Esophagus mucosa (tissue), 1 donor: ENCODE measurements at places on chromosomes 3 and 15. TPM values are rescaled to one million over a fixed set of nuclear protein-coding genes. Genes with fewer than 3 reads are reported as not detected.

DNA sequence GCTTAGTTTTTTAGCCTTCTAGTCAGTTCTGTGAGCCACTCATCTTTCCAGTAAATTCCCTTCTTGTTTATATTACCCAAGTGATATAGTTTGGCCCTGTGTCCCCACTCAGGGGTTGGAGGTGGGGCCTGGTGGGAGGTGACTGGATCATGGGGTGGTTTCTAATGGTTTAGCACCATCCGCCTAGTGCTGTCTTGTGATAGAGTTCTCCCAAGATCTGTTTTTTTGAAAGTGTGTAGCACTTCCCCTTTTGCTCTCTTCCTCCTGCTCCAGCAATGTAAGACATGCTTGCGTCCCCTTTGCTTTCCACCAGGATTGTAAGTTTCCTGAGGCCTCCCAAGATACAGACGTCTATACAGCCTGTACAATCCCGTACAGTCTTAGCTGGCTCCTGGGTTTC is 53.7 kb upstream of the INO80 start:
- no peak for ATAC-seq

DNA sequence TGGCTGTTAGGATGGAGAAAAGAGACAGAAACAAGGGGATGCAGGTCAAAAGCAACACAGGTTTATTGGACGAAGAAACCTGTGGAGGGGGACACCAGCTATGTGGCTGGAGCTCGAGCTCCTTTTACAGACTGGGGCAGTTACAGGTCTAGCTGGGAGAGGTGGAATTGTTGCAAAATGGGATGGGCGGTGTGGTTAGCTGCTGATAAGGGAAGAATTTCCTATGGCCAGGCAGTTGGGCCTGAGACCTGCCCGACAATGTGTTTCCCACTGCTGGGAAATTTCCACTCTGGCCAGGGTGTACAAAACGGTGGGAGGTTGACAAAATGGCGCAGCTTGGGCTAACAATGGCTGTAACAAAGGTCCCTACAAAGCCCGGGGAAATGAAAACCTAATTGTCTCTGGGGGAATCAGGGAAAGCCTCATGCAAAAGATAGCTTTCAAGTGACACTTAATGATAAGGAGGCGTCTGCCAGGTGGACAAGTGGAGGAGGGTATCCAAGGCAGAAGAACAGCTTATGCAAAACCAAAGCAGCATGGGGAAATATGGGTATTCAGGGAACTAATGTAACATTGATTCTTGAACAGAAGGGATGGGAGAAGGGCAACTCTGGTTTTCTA is 137.4 kb upstream of the SGO1 start:
- no peak for ATAC-seq

DNA sequence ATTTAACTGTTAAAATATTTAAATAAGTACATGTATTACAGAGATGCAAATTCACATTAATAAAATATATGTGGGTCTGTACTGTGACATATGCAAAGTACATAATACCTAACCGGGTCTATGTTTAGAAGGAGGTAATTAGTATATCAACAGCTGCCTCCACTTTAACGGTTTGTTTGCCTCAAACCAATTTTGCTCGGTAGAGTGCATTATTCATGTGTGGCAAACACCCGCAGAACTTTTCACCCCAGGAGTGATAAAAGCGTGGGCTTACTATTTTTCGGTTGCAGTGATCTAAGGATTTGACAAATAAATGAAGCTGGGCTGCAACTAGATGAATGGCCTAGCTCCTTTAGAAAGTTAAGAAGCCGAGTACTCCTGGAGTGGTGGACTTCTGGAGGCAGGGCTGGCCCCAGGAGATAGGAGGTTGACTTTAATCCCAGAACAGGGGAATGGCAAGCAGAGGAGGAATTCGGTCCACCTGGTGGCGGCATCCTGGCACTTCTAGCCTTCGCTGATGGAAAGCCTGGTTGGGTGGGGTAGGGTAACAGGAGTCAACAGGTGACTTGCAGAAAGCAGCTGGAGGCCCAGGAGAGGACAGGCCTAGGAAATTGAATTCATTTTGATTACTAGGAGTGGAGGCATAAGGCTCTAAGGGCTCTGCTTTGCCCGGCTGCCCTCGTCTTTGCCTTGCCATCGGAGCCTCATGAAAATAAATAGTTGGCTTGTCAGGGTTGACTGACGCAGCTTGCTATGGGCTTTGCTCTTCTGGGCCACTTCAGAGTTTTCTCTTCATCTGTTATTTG is 2.4 kb downstream of the SLCO3A1 start:
- peak; percentile 63 for ATAC-seq

- ATAC-seq, result no peak
These were observed 40.9 kb downstream of the SEMA3G start for GRCh38 chr3:52403955-52404354.

GRCh38 chr3:139309061-139309591 is 34.7 kb upstream of the MRPS22 start:
- ATAC-seq, result no peak

- ATAC-seq, result peak; percentile 90
These were observed 120.1 kb downstream of the ADAMTS17 start for GRCh38 chr15:100221471-100222348.

DNA sequence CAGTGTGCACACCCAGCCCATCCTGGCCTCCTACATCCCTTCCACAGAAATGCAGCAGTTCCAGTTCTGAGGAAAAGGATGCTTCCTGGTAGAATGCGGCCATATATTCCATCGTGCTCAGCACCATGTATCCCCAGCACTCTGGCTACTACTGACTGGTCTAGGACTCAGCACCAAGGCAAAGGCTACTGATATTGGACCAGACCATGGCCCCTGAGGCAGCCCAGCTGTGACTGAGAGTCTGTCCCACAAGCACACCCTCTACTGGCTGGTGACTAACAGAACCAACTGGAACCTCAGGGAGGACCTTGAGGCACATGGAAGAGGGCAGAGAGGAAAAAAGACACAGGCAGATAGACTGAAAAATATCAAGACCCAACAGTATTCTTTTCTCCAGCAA is 30.0 kb downstream of the TARS3 start:
- ATAC-seq, result peak; percentile 43

- ATAC-seq, result peak; percentile 2
These were observed 4.7 kb downstream of the BHLHE40 start for GRCh38 chr3:4983739-4984510.

DNA sequence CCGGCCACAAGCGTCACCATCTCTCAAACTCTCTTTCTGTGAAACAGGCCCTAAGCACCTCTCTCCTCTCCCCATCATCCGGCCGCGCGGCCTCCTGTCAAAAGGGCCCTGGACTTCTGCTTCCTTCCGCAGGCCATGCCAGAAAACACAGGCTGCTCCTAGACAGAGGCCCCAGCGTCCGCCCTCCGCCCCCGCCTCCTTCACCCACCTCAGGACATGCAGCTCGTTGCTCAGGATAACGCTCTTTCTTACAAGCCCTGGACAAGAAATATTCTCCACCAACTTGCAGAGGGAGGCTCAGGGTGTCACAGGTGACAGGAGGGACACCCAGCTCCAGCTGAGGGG is 212.0 kb downstream of the XXYLT1 start:
- no peak for ATAC-seq

- ATAC-seq, result no peak
These were observed 75.2 kb downstream of the DUT start for GRCh38 chr15:48406266-48406891.

DNA sequence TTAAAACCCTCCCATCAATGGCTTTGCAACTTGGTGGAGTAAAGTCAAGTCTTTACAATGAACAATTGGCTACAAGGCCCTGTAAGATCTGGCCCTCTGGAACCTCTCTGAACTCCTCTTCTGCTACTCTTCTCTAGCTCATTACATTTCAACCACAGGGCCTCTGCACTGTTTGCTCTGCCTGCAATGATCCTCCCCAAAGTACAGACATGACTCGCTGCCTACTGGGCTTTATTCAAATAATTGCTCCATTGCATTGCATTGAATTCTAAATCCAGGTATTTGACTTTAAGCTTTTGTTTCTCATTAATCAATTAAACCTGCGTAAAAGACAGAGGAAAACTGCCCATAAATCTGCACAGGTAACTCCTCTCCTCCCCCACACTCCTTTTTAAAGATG is 96.7 kb downstream of the CD47 start:
- peak; percentile 56 for ATAC-seq

DNA sequence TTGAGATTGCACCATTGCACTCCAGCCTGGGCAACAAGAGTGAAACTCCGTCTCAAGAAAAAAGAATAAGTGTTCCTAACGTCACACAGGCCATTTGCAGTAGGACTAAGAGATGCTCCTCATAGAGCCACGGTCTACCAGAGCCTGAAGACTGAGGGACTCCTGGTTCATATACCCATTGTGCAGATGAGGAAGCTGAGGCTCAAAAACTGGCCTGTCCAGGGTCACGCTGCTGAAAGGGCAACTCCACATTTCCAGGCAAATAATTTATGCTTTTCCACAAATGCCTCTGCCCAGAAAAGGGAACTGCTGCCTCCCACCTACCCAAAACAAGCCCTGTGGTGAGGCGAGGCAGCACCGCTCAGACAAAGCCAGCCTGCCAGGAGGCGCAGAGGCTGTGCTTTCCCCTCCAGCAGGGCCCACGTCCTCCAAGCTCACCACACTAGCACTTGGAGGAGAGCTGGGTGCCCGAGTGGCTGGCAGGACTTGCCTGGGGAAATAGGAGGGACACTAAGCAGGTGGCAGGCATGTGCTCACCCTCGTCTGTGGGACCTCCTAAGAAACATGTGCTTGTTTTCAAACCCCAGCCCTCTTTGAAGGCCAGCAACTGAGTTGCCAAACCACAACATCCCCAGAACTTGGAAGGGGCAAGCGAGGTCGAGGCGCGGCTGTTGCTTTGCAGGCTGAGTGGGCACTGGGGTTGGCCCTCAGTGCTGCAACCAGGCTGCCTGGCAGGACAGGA is 195.6 kb downstream of the XXYLT1 start:
- no peak for ATAC-seq

DNA sequence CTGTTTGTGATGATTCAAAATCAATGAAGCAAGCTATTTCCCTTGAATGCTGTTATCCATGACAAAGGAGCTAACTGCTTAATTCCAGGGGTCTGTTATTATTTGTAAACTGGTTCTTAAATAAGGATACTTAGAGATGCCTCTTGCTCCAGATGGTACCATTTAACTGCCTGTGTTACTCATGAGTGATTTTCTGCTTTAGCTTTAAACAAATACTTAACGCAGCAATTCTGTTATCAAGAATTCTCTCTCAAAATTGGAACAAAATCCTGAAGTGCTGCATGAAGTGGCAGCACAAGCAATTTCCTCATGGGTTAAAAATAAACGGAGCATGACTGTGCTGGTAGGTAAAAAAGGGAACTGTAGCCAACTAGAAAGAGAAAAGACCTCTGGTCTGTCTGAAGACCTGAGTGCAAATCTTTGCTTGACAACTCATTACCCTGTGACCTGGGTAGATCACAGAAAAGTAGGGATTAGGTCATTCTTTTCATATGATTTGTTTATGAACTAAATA is 62.5 kb upstream of the GBE1 start:
- no peak for ATAC-seq

- no peak for ATAC-seq
These were observed 23.8 kb upstream of the RPL29 start for GRCh38 chr3:52019352-52020080.

- no peak for ATAC-seq
These were observed 15.1 kb downstream of the DUSP7 start for GRCh38 chr3:52041118-52041731.

DNA sequence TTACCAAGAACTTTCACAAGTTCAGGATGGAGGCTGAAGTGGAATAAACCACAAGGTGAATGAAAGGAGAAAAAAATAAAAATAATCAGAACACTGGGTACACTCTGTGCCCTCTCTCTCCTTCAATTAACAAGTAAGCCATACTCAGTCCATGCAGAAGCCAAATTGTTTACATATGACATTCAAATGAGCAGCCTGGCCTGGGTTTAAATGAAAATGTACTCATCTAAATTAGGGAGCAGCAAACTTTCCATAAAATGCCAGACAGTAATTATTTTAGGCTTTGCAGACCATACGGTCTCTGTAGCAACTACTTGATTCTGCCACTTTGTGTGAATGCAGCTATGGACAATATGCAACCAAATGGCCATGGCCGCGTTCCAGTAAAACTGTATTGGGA is 376.6 kb downstream of the MAGI1 start:
- no peak for ATAC-seq

DNA sequence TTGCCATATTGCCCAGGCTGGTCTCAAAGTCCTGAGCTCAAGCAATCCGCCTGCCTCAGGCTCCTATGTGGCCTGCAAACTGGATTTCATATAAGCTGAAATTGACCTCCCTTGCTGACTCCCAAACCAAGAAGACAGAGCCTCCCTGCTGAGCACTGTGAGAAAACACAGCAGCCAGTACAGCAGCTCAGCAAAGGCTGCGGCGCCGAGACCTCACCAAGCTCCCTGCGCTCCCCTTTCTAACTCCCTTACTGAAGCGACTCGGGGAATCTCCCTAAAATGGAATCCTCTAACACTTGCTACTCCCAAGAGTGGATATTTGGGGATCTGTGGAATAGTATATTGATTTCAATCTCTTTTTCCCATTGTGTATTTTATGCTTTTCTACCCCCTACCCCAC is 34.6 kb downstream of the MUC20 start:
- ATAC-seq, result no peak

DNA sequence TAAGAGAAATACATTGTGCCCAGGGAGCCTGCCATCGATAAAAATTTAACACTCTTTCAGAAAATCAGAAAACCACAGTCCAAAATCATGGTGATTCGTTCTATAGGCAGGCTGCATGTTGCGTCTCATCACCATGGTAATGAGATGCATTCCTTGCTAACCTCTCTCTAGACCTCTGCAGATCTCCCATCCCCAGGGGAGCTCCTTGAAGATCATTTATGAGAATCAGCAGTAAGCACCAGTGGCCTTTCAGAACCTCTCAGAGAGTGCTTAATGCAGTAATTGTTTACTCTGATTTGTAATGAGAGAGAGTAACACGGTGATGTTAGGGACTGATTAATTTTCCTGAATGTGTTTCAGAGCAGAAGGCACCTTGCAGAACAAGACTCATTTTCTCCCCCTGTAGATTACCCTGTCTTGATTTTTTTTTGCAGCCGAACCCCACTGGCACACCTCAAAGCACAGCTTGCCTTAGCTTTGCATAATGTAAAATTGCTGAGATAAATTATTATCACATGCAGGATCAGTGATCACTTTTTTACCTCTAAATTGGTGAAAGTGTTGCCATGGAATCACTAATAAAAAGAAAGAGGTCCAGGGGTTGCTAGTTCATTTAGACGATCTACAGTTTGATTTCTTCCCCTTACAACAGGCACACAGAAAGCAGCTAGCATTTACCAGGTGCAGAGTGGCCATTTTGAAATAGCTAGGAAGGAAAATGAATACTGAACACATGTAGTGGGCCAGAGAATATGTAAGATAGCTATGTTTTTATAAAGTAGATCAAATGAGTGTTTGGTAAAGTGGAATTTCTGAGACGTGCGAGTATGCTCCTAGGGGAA is 98.9 kb upstream of the CHL1 start:
- ATAC-seq, result no peak

GRCh38 chr3:50162034-50162883 is 7.1 kb downstream of the SEMA3F start:
- ATAC-seq, result no peak

CYP1A1 gene
- not detected for total RNA-seq

TLR9 gene
- 0.04 TPM for total RNA-seq

CFAP100 gene
- not detected for total RNA-seq

CAMK2N2 gene
- total RNA-seq, result 0.24 TPM

TGM4 gene
- total RNA-seq, result not detected

RPP25 gene
- total RNA-seq, result 4.0 TPM

PIK3R4 gene
- total RNA-seq, result 19.1 TPM

SCN11A gene
- 0.04 TPM for total RNA-seq

SLC9C1 gene
- total RNA-seq, result not detected

IL5RA gene
- not detected for total RNA-seq

ZCWPW2 gene
- total RNA-seq, result 0.40 TPM

SEMA6D gene
- 0.92 TPM for total RNA-seq

GOLGA6L10 gene
- 3.9 TPM for total RNA-seq
